ENCODE measurements at places on chromosomes 5 and 9.

DNA sequence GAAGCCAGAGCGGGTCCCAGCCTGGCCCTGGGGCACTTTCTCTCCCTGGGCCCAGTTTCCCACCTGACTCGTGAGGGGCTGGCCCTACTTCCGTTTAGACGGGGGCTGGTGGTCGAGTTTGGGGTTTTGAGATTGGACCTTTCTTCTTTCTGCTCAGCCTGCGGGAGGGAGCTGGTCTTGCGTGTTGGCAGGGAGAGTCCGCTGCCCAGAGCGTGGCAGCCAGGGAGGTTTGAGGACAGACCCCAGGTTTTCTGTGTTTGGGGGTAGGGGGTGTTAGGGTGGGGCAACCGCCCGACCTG is 6.0 kb upstream of the PITX1 start:
- DNase-seq, result no peak

GRCh38 chr5:139443831-139444453 is 4.6 kb upstream of the DNAJC18 start:
- peak; percentile 51 for DNase-seq

- DNase-seq, result no peak
Measured at GRCh38 chr9:75112789-75113188, 24.5 kb downstream of the OSTF1 start.

DNA sequence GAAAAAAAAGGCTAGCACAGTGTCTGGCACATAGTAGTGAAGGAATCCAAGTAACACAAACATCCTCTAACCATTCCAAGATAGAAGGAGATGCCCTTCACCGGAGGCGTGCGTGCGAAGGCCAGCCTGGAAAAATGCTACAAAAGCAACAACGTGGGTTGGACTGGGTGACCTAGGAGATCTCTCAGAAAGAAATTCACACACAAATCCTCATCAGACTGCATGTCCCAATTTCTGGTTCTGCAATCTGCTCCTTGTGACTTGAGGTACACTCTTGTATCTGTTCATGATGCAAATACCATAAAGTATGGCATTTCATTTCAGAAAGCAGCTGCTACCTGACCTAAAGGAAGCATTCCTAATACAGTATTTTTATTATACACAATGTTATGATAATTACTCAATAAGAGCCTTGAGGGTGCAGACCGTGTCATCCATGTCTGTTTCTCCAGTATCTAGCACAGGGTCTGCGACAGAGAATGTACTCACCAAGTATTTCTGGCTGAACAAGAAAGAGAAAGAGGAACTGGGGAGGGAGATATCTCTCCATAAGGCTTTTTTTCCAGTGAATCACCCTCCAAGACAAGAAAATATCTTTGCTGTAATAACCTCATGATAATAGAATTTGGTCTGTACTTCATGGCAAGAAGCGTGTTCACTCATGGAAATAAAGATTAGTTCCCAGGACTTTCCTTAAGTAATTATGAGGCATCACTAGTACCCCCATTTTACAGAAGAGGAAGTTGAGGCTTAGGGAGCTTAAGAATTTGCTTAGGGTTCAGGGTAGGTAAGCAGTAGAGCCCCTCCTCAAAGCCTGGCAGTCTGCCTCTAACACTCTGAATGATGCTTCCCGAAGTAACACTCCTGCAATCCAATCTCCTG is 138.3 kb downstream of the CDK5RAP2 start:
- no peak for DNase-seq

DNA sequence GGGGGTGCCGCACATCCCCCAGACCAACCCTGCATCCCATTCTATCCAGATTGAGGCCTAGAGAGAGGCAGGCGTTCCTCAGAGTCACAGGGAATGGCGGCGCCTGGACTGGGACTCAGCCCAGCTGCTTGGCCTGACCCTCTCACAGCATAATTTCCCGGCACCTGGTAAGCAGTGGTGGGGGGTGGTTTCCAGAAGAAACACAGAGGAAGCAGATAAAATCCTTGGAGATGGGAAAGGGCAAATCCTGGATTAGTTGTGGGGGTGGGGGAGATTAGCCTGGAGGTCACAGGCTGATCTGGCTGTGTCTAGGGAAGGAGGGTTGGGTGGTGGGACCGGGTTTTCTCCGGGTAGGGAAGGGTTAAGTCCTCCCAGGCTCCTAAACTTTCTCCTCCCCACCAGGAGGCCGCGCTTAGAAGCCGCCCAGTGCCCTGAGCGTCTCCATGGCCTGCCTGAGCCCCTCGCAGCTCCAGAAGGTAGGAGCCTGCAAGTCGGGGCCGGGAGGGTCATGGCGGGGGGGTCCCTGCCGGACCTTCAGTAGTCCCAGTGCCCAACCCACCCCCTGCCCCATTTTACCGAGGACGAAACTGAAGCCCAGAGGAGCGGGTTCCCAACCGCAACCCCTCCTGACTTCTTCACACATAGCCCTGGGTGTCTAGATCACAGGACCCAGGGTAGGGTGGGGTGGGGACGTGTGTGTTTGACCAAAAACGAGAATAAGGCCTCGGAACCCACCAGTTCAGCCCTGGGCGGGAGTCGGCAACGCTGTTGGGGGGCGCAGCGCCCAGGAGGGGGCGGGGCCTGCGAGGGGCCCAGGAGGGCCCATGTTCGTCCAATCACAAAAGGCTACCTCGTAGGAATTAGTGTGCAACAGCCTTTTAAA is 1.3 kb downstream of the PHYHD1 start:
- DNase-seq, result peak; percentile 92

DNA sequence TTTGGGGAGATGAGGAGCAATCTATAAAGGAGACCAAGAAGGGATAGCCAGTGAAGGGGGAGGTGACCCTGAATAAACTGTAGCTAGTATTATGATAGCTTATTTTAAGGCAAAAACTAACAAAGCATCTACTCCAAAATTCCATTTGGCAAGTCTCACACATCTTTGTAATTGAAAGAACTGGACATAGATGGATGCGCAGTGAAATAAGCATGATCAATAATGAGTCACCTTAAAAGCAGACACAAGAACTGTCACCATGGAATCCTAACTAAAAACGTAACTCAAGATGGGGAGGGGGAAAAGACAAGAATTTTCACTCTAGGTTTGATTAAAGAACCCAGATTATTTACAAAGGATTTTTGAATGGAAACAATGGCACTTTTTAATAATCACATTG is 164.5 kb downstream of the MED27 start:
- DNase-seq, result no peak

GRCh38 chr5:14016549-14016948 is 72.1 kb upstream of the DNAH5 start:
- no peak for DNase-seq

- DNase-seq, result peak; percentile 97
Measured at GRCh38 chr9:121286973-121287741, 19.2 kb downstream of the GSN start.

DNA sequence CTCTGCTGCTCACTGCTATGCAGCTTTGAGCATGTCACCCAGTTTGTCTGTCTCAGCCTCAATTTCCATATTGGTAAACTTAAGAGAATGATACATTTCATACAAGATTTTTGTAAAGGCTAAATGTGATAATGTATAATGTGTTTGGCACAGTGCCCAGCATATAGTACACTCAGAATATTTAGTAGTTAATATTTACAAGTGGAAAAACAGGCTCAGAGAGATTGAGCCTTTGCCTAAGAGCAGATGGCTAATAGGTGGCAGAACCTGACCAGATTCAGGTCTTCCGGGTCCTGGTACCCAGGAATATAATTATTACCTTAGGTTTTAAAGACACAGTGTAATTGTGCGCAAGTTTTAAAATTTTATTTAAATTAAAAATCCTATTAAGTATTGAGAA is 46.8 kb upstream of the KIAA1958 start:
- no peak for DNase-seq

DNA sequence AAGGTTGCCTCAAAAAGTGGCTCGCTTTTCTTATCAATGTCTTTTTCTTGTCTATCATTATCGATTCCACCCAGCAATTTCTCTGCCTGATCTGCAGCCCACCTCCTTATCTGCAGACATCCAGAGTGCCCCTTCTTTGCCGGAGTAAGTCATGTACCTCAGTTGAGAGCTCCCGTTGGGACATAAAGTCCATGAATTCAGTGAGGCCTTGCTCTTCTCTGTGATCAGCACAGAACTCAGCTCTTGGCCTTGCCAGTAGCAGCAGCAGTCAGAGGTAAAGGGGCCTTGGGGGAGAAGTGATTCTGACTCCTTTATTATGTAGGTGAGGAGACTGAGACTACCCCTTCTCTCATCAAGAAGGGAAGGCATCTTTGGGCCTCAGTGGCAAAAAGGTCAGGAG is 24.9 kb upstream of the DCAF12 start:
- DNase-seq, result no peak

DNA sequence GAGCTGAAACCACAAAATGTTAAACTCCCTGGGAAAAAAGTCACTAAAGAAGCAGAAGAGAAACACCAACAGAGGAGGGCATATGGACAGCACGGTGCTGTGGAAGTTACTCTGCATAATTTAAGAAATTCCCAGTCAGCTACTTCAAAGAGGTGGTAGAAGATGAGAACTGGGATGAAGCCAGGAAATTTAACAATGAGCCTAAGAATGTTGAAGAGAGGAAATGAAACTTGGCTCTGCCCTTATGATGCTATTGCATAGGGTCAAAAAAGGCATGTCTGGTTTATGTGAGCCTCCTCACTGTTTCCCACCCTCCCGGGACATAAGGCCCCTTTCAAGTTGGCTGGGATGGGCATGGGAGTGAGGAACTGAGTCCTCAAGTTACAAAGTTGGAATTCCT is 25.4 kb upstream of the SNX18 start:
- no peak for DNase-seq

DNA sequence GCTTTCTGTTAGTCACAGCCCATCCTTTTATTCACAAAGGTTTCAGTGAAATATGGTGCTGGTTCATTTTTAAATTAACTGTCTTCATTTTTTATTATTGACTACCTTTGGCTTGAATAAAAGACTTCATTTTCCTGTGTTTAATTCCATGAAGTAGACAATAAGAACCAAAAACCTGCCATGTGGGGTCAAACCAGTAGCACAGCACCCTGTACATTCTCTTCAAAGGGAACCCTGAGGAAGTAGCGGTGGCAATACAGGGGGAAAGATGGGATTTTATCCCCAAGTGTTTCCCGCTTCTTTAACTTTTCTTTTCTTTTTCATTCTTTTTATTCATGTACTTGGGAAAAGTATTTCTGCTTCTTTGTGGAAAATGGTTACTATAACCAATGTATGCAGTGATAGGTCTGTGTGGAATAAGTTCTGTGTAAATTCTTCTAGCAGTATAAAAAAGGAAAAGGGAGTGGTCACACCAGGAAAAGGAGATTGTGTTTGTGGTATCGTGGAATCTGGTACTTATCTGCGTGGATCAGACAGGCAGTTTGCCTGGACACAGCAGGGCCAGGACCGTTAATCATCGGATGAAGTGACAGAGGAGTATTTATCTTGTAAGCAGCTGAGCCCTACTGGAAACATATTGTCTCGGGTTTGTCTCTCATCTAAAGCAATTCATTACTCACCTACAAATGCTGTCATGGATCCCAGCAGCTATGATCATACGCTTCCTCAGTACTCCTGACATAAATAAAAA is 94.2 kb downstream of the PPIC start:
- DNase-seq, result peak; percentile 64

DNA sequence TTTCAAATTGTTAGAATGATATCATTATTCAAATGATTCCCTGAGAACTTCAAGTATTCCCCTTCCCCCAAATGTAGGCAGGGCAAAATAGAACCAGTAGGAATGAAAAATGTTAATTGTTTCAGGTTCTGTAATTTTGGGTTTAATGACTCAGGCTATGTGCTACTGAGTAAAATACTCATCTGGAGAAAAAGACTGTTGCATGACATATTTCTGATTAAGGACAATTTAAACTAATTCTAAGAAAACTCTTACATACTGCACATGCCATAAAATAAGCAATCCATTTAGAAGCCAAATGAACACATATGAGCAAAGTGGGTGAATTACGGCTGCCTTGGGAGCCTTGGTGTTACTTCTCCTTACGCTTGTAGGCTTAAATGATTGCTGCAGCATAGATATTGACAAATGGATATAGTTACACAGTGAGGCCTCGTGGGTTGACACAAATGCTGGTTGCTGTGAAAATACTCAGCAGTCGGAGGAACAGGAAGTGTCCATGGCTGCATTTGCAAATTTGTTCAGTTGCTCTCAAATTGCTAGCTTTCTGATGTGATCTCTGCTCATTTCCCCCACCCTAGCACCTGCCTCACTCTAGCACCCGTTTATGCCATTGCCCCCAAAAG is 174.9 kb upstream of the DMAC1 start:
- no peak for DNase-seq

- no peak for DNase-seq
Measured at GRCh38 chr5:124650147-124650561, 96.3 kb downstream of the ZNF608 start.

DNA sequence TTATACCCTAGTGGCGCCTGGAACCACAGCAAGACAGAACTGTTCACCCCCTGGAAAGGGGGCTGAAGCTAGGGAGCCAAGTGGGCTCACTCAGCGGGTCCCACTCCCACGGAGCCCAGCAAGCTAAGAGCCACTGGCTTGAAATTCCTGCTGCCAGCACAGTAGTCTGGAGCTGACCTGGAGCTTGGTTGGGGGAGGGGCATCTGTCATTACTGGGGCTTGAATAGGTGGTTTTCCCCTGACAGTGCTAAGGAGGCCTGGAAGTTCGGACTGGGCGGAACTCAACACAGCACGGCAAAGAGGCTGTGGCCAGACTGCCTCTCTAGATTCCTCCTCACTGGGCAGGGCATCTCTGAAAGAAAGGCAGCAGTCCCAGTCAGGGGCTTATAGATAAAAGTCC is 19.5 kb downstream of the BTNL3 start:
- DNase-seq, result peak; percentile 17

DNA sequence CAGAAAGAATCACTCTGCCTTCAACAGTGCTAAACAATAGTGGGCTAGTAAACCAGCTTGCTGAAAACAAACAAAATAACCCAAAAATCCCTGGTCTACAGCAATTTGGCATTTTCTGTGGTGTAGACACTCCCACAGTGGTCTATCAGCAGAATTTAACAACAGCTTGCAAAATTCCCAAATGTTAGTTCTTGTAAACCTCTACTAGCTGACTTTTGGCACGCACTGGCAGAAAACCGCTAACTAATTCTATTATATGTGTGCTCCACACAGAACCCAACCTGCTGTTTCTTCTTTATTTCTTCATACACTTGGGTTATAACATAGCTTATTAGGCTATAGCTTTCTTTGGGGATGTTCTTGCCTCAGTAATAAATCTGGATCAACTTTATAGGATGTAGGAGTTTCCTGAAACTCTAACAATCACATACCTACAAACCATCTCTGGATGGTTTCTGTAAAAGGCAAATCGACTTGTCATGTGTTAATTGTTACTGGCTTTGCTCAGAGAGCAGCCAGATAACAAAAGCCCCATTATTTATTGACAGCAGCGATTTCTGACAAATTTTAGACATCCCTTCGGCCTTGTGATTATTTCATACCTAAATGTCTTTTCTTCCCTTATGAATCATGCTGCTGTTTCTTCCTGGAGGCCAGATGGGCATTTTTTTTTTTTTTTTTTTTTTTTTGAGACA is 82.7 kb upstream of the NAA35 start:
- no peak for DNase-seq

DNA sequence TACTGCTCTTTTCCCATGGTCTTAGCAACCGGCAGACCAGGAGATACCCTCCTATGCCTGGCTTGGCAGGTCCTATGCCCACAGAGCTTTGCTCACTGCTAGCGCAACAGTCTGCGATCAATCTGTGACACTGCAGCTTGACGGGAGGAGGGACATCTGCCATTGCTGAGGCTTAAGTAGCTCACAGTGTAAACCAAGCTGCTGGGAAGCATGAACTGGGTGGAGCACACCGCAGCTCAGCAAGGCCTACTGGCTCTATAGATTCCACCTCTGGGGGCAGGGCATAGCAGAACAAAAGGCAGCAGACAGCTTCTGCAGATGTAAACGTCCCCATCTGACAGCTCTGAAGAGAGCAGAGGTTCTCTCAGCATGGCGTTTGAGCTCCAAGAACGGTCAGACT is 40.4 kb downstream of the MCTP1 start:
- DNase-seq, result no peak

All from mesendoderm (in vitro differentiated cells).